ENCODE measurements at places on chromosomes 11 and 22.

GRCh38 chr11:64765851-64766665 lies 6.3 kb upstream of the PYGM start:
- DNase-seq: no peak

- no peak for DNase-seq
These were observed 220.7 kb downstream of the SWAP70 start for GRCh38 chr11:9884601-9885000.

DNA sequence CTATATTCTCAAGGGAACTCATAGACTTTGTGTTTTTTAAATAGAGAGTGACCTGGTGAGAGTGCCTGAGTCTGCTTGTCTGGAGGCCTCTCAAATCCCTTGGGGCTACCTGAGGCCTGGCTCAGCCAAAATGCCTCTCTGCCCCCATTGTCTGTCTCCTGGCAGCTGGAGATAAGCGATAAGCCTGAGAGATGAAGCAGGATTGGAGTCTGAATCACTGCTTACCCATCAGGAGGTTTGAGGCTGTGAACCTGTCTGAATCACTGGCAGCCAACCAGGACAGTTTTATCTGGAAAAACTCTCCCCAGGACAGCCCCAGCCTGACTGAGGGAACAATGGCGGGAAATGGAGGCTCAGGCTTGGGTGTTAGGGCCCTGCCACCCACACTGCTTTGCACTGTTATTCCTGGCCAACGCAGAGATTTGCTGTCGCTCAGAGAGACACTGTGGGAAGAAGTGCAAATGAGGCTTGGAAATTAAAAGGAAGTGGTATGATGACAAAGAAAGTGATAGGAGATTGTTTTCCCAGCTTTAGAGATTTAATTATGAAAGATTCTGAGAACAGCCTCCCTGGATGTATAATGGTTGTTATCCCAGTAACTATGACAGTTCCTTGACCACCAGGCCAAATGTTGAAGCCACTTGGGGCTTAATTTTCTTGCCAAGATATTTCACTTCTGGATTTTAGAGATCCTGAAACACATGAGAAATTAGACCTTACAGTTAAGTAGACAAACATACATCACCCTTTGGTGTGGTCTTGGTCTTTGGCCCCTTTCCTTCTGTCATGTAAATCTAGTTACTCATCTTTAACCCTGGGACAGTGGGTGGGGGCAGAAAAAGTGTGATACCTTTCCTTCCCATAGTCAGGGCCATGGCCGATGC lies 102.1 kb downstream of the RASSF10 start:
- DNase-seq: no peak

DNA sequence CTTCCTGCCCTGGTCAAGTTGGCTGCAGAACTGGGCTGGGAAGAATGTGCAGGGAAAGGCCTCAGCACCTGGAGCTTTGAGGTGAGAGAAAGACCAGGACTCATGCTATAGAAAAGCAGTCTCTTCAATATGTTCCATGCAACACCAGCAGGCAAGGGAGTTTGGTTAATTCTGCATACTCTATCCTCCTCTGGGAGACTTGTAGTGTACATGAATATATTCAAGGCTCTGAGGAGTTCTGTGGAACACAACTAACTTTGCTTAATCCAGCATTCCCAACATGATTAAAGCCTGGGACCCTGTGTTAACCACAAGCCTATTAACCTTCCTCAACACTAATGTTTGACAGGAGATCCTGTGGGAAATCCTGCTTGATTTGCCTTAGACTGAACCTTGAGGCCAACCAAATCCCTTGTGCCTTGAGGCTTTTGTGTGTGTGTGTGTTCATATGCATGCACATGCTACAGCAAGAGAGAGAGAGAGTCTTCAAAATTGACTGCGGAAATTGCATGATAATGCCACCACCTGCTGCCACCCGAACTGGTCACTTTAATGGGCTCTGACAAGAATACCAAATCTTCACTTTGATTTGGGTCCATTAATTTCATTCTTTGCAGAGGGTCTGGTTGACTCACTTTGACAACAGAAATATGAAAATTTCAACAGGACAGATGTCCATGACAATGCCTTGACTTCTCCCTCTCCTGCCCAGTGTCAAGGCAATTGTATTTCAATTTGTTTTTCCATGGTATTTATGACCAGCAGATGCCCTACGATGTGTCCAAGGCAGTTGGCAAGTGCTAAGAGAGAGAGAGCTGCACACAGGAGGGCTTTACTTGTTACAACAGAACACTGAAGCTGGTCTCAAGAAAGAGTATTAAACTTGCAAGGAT lies 238.2 kb upstream of the ZBED5 start:
- DNase-seq: no peak

- DNase-seq: no peak
These were observed 17.4 kb downstream of the SGSM3 start for GRCh38 chr22:40387746-40388145.

DNA sequence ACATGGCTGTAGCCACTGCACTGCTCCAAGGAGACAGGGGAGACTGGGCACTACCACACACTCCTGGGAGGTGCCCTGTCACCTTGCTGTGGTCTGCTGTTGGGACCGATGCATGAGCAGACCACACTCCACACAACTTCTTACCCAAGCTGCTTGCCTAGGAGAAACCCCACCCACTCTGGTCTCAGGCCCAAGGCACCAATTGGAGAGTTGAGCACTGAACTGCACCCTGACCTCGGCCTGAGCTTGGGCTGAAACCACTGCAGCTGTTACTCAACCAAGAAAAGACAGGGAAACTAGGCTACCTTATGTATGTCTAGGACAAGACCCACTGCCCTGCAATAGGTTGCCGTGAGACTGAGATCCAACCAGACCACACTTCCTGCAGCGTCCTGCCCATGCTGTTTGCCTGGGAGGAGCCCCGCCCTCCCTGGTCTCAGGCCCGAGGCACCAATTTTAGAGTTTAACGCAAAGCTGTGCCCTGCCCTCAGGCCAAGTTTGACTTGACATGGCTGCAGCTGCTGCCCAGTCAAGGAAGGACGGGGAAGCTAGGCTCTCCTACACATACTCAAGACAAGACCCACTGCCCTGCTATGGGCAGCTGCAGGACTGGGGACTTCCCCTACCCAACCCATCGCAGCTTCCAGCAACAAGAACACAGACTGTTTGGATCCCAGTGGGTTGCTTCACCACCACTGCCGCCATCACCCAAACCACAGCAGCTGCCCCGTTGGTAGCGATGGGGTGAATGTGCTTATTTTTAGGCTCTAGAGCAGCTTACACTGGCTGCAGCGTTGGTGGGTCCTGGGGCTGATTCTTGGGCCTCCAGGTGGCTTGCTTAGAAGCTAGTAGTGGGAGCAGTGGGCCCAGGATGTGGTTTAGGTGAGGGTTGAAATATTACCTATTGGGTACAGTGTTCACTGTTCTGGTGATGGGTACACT lies 66.8 kb downstream of the BRD1 start:
- DNase-seq: no peak

GRCh38 chr11:34548278-34548677 lies 34.7 kb upstream of the ELF5 start:
- no peak for DNase-seq

DNA sequence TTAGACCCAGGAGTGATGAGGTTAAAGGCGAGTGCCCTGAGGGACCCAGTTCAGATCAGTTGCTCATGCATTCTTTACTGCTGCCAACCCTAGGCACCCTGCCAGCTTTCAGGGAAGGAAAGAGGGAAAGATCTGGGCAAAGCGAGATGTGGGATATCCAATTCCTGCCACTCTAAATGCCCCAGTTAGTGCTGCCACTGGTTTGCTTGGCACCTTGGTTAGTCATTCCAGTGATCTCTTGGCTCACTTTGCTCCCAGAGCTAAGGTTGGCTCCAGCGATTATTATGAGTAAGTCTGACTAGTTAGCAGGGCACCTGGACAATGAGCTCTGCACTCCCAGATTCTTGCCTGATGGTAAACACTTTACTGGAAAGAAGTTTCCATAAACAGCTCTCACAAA lies 85.0 kb downstream of the INSC start:
- DNase-seq: no peak

- DNase-seq: no peak
These were observed 2.3 kb downstream of the PACSIN3 start for GRCh38 chr11:47183969-47184368.

- DNase-seq: peak; percentile 77
These were observed 10.7 kb upstream of the ACCSL start for GRCh38 chr11:44036811-44037657.

DNA sequence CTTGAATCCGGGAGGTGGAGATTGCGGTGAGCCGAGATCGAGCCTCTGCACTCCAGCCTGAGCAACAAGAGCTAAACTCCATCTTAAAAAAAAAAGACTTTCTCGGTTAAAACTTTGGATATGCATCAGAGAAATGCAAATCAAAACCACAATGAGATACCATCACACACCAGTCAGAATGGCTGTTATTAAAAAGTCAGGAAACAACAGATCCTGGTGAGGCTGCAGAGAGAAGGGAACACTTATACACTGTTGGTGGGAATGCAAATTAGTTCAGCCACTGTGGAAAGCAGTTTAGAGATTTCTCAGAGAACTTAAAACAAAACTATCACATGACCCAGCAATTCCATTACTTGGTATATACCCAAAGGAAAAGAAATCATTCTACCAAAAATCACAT lies 619.4 kb upstream of the KIRREL3 start:
- no peak for DNase-seq

DNA sequence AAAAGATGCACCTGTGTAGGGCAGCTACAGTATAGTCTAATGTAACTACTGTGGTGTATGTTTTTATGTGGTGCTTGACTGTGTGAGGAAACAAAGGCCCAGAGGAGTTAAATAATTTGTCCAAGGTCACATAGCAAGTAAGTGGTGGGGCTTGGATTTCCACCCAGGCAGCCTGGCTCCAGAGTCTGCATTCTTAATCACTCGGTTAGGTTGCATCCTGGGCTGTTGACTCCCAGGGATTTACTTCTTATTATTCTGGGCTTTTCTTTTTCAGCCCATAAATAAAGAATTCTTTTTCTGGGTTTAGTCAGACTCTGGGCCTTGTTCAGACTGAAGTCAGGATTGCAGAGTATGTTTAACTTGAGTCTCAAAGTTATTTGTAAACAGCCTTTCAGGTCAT lies 82.1 kb downstream of the ARHGAP42 start:
- DNase-seq: no peak

DNA sequence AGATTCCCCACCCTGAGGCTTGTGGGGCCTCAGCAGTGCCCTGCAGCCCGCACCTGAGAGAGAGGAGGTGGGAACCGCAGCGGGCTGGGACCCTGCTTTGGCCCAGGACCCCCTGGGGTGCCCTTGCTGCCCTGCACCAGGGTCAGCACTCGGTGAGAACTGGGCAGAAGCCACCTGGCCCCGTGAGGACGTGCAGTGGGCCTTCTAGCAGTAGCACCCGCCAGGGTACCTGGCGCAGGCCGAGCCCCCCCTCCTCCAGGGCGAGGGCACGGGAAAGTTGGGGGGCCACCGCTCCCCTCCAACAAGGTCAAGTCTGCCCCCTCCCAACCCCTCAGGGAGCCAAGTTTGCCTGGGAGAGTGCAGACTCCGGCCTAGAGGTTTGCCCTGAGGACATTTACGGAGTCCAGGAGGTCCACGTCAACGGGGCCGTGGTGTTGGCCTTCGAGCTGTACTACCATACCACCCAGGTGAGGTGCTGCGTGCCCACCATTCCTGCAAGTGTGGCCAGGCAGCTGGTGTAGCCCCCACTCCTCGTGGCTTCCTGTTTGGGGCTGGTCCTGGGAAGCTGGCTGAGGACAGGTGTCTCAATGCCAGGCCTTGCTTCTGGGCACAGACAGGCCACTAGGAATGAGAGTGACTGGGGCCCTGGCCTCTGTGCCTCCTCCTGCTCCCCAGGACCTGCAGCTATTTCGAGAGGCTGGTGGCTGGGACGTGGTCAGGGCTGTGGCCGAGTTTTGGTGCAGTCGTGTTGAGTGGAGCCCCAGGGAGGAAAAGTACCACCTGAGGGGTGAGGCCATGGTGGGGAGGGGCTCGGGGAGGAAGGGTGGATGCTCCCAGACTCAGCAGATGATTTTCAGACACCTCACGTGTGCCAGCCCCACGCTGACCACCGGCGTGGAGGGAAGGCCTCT lies 3.5 kb downstream of the PGGHG start:
- no peak for DNase-seq

DNA sequence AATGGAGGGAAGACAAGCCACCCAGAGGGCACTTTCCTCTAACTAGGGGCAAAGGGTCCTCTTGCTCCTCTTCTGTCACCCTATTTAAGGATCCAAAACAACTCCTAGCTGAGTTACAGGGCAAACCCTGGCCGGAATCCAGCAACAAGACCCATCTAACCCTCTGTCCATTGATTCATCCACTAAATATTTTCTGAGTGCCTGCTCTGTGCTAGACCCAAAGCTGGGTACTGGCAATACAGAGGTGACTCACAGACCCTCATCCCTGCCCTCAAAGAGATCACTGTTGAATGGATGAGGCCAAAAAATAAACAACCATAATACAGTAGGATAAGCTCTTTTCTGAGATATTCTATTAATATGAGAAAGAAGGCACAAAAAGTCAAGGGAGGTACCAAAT lies 4.3 kb upstream of the GALNT18 start:
- DNase-seq: no peak

DNA sequence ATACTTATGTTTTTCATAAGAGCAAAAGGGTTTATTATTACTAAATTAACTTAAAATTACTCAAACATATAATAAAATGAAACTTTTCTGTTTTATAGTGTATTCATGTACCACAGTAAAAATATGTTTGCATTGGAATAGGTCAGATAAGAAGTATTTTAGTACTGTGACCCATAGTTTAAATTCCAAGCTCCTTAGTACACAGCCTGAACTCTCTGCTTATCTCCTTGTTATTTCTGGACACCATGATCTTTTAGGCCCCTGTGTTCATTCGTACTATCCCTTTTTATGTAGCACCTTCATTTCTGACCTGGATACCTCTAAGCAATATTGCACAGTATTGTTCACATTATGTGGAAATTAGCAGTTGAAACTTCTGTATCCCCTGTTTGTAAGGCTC lies 296.7 kb upstream of the SYN3 start:
- DNase-seq: no peak

DNA sequence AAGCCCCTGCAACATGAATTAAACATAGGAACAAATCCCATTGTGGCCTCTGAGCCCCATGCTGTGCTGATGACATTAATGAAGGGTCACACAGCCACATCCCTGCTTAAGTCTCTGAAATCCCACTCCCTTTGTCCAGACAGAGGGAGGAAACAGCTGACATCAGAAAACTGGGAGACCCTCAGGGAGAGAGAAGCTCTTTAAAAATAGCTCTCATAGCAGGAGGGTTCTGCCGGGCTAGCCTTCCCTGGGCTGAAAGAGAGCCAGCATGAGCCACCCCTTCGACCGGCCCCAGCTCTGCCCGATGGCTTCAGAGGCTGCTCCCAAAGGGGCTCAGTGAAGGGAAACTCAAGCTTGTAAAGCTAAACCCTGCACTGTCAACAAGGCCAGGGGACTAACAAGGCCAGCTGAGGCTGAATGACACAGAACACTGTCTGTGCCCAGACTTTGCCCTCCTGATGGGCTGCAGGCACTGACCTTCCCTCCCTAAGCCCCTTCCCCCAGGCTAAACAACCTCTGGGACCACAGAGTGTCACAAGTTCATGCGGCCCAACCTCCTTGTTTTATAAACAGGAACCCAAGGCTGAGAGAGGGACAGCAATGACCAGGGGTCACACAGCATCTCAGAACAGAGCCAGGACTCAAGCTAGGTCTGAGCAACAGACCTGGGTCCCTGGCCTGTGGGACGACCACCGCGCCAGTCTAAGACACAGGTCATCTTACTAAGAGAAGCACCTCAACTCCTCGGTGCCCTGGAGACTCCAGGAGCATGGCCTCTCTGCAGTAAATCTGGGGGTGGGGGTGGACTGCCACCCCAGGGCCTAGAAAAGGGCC lies 163.8 kb downstream of the CHST1 start:
- no peak for DNase-seq

Data from hippocampal formation (tissue), 2 donors.